ENCODE measurements at places on chromosomes 2 and 18. TPM values are rescaled to one million over a fixed set of nuclear protein-coding genes. Genes with fewer than 3 reads are reported as not detected.

Gene EVX2
- not detected for polyA plus RNA-seq

Gene AAMP
- polyA plus RNA-seq: 90.8 TPM

Gene OTX1
- polyA plus RNA-seq: not detected

Gene CNTNAP5
- polyA plus RNA-seq: not detected

Gene ADCYAP1
- not detected for polyA plus RNA-seq

Gene RAB12
- polyA plus RNA-seq: 4.9 TPM

Gene DNAH7
- polyA plus RNA-seq: not detected

GRCh38 chr2:155145758-155146229, 447.3 kb downstream of the KCNJ3 start:
- H3K4me1 ChIP-seq: no peaks in the 10 kb centered on the region
- H3K27me3 ChIP-seq: no peaks in the 10 kb centered on the region

DNA sequence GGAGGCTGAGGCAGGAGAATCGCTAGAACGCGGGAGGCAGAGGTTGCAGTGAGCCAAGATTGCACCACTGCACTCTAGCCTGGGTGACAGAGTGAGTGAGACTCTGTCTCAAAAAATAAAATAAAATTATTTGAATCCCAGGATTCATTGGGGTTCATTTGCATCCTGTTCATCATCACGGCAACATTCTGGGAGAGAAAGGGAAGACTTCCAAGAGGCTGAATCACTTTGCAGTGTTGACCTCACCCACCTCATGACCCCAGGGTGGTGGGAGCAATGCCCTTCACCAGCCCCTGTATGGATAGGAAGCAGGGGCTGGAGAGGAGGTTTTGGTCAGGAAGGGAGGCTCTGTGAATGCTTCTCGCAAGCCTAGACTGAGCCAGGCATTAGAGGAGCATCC, 195.6 kb downstream of the CTIF start:
- H3K27me3 ChIP-seq: no peaks in the 10 kb centered on the region
- no peaks in the 10 kb centered on the region for H3K36me3 ChIP-seq
- no peak overlapping the region for H3K27ac ChIP-seq
- no peak for DNase-seq

GRCh38 chr2:225471482-225471881, 72.0 kb downstream of the NYAP2 start:
- H3K4me1 ChIP-seq: no peaks in the 10 kb centered on the region
- H3K27ac ChIP-seq: no peak overlapping the region
- DNase-seq: no peak
- no peaks in the 10 kb centered on the region for H3K27me3 ChIP-seq
- no peak overlapping the region for H3K4me3 ChIP-seq
